ENCODE measurements at places on chromosomes 1 and 21. TPM values are rescaled to one million over a fixed set of nuclear protein-coding genes. Genes with fewer than 3 reads are reported as not detected.

The LRRC7 gene
- 31.7 TPM for total RNA-seq

DNA sequence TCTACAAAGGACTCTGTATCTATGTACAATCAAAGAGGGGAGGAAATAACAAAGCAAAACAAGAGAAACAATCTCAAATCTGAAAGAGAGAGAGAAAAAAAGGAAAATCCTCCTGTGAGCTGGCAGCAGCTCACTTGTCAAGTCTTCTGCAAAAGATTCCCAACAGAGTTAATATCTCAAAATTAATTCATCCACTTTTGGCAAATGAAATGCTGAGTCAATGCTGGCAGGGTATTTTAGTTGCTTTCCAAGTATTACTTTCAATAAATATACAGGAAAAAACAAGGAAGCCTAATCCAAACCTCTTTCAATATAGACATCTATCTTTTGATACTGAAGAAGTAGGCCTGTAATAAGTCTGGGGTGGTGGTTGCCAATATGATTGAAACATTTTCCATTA, 613.9 kb upstream of the NEGR1 start:
- H3K4me3 ChIP-seq: no peak overlapping the region
- H3K36me3 ChIP-seq: no peaks in the 10 kb centered on the region
- no peak for DNase-seq
- H3K4me1 ChIP-seq: no peaks in the 10 kb centered on the region
- no peak overlapping the region for H3K27ac ChIP-seq
- no peaks in the 10 kb centered on the region for H3K27me3 ChIP-seq

The NUCKS1 gene
- total RNA-seq: 122 TPM

DNA sequence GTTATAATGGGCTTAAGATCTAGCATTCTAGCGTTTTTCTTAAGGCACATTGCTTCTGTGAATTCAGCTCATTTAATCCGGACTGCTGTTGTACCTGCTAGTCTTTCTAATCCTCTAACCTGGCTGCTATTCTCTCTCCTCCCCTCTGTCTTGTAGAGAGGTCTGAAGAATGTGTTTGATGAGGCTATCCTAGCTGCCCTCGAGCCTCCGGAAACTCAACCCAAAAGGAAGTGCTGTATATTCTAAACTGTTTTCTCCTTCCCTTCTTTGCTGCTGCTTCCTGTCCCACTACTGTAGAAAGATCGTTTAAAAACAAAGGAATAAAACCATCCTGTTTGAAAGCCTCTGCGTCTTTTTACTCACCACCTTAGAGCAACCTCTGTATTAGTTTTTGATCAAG, 37.3 kb downstream of the CDC42 start:
- peaks cover 41% of the 10 kb centered on the region for H3K4me1 ChIP-seq
- DNase-seq: no peak
- H3K4me3 ChIP-seq: no peak overlapping the region
- no peaks in the 10 kb centered on the region for H3K27me3 ChIP-seq

The AKNAD1 gene
- not detected for total RNA-seq

DNA sequence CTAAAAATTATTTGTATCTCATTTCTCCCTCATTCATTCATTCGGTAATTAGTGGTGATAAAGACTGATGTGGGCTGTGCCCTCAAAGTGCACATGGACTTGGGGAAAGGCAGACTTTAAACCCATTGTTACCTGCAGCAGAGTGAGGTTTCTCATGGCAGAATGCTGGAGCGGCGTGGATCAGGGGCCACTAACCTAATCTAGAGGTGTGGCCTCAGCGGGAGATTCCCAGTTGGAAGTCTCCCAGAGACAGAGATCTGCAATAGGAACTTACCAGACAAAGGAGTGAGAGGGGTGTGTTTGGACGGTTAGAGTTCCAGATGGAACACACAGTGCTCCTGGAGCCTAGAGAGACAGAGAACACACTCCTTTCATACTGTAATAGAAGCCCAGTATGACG, 73.5 kb downstream of the VPS26C start:
- no peak overlapping the region for H3K27ac ChIP-seq
- no peak overlapping the region for H3K4me3 ChIP-seq
- no peaks in the 10 kb centered on the region for H3K27me3 ChIP-seq
- H3K4me1 ChIP-seq: no peaks in the 10 kb centered on the region

DNA sequence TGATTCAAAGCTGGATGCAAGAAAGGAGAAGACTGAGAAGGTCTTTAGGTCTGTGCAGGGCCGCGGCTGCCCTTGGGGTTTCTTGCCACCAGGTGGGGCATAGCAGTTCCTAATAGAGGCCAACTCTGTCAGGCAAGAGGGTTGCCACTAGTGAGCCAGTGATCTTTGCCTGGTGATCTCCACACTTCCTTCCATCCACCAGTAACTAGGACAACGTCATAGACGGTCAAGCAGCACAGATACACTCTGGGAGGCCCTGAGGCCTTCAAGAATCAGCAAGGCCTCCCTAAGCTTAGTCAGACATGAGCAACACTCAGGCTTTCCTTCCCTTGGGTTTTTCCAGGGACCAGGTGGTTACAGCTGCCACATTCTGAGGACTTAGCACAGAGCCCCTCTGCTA, 32.9 kb upstream of the ATP2B4 start:
- H3K4me1 ChIP-seq: peaks cover 26% of the 10 kb centered on the region
- no peaks in the 10 kb centered on the region for H3K27me3 ChIP-seq
- H3K27ac ChIP-seq: no peak overlapping the region
- no peak for DNase-seq
- H3K4me3 ChIP-seq: no peak overlapping the region

- no peak overlapping the region for H3K27ac ChIP-seq
- H3K27me3 ChIP-seq: no peaks in the 10 kb centered on the region
- peaks cover 4% of the 10 kb centered on the region for H3K4me1 ChIP-seq
Observed at GRCh38 chr1:67601955-67602354, 83.0 kb upstream of the GADD45A start.

DNA sequence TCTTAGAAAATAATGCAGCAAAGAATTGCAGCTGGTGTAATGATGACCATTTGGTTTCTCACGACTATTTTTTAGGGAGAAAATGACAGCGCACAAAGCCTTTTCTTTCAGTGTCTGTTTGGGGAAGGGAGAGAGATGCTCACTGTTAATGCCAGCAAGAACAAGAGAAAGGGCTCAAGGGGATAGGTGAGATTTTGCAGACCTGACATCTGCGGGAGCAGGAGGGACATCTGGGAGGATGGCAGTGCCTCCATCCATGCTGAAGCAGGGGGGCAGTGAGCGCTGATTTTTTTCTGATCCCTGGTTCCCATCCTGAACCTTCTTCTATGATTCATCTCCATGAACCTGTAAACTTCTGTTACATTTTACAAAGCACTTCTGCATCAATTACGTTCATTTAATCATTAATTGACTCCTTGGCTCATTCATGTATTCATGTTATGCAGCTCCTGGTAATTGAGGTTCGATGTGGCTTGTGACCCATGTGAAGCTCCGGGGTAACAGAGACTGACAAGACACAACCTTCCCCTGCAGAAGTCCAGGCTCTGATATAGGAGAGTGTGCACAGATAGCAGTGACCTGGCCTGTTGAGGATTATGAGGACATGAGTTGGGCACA, 595.3 kb downstream of the PTPRU start:
- DNase-seq: no peak
- no peaks in the 10 kb centered on the region for H3K27me3 ChIP-seq
- H3K36me3 ChIP-seq: no peaks in the 10 kb centered on the region
- no peak overlapping the region for H3K4me3 ChIP-seq
- no peak overlapping the region for H3K27ac ChIP-seq

- H3K27ac ChIP-seq: no peak overlapping the region
- H3K27me3 ChIP-seq: no peaks in the 10 kb centered on the region
- peak; percentile 61 for DNase-seq
- H3K4me3 ChIP-seq: no peak overlapping the region
- H3K4me1 ChIP-seq: peaks cover 28% of the 10 kb centered on the region
Observed at GRCh38 chr1:11940260-11940921, 5.9 kb downstream of the PLOD1 start.

DNA sequence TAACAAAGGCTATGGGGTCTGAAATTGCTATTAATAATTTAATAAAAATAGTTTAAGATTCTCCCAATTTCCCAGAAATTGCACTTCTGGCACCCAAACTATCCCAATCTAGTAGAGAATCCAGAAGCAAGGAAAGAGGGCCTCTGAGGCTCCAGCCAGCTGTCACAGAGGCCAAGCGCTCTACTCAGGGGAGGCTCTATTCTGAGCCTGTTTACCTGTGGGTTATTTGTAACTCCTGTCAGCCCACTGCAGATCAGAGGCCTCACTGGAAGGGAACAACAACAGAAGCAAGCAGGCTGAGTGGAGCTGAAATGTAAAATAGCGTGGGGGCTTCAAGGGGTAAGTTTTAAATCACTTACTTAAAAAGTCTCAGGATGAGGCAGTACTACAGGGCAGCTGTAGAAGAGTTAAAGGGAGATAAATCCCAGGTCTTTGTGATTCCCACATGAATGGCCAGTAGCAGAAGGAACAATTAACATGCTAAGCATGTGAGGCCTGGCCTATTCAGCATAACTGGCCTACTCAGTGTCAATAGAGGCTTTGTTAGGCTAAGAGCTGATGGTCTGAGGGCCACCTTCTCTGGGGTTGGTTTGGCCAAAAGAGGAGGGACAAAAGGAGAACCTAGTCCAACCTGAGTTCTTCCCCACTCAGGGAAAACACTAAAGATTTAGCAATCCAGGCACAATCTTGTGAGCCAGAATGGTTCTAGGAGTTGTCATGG, 12.8 kb downstream of the ZNF687 start:
- no peak for DNase-seq
- no peaks in the 10 kb centered on the region for H3K27me3 ChIP-seq
- no peaks in the 10 kb centered on the region for H3K4me1 ChIP-seq
- H3K27ac ChIP-seq: no peak overlapping the region

DNA sequence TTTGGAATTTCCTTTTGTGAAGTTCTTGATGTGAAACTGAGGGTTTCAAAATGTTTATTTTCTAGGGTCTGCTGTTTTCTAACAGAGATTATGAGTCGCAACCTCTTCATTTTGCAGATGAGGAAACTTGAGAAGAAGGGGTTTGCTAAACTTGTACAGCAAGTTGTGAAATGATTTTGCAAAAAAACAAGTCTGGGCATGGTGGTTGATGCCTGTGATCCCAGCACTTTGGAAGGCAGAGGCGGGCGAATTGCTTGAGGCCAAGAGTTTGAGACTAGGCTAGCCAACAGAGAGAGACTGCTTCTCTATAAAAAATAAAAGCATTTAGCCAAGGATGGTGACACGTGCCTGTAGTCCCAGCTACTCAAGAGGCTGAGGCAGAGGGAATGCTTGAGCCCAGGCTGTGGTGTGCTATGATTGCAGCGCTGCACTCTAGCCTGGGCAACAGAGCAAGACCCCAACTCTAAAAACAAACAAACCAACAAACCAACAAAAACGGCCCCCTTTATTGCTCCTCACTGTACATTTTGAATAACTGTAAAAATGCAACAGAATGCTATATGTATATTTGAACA, 9.9 kb downstream of the TRIM67 start:
- H3K27ac ChIP-seq: no peak overlapping the region
- no peaks in the 10 kb centered on the region for H3K4me1 ChIP-seq
- no peaks in the 10 kb centered on the region for H3K27me3 ChIP-seq
- no peak overlapping the region for H3K4me3 ChIP-seq

The S100A1 gene
- total RNA-seq: 152 TPM

The SPRR1B gene
- not detected for total RNA-seq

DNA sequence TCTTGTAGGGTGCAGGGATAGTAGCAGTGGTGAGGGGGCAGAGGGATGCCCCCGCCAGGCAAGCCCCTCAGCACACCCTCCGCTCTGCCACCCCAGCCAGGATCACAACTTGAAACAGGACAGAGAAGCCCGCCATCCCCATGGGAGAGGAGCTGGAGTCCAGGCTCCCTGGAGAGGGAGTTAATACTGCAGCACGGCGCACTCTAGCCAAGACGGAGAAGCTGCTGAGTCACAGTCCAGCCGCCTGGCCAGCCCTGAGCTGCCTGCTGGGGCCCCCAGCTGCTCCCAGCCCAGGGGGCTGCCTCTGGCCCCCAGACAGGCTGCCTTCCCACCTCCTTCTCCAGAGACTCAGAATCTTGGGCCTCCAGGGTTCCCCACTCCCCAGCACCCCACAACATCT, 87.2 kb downstream of the SYT2 start:
- H3K27me3 ChIP-seq: no peaks in the 10 kb centered on the region
- no peaks in the 10 kb centered on the region for H3K36me3 ChIP-seq
- H3K4me1 ChIP-seq: no peaks in the 10 kb centered on the region

GRCh38 chr1:22143065-22144033, at the start of gene WNT4:
Gene WNT4 (minus strand): TSS chr1:22143097. CDS start chr1:22142922, 175 bp downstream.
- H3K36me3 ChIP-seq: no peaks in the 10 kb centered on the region
- no peak within 1 kb of the TSS for H3K4me3 ChIP-seq
- H3K27ac ChIP-seq: no peak within 1 kb of the TSS
- H3K27me3 ChIP-seq: no peaks in the 10 kb centered on the region
- H3K4me1 ChIP-seq: peaks cover 4% of the 10 kb centered on the region

- no peak for DNase-seq
- no peak overlapping the region for H3K27ac ChIP-seq
- H3K4me1 ChIP-seq: no peaks in the 10 kb centered on the region
- no peaks in the 10 kb centered on the region for H3K27me3 ChIP-seq
Observed at GRCh38 chr1:21097729-21098128, 79.0 kb downstream of the EIF4G3 start.

GRCh38 chr1:75520862-75521475, 89.9 kb downstream of the SLC44A5 start:
- H3K27me3 ChIP-seq: no peaks in the 10 kb centered on the region
- no peak for DNase-seq
- H3K36me3 ChIP-seq: no peaks in the 10 kb centered on the region
- H3K27ac ChIP-seq: no peak overlapping the region
- no peaks in the 10 kb centered on the region for H3K4me1 ChIP-seq
- H3K4me3 ChIP-seq: no peak overlapping the region

DNA sequence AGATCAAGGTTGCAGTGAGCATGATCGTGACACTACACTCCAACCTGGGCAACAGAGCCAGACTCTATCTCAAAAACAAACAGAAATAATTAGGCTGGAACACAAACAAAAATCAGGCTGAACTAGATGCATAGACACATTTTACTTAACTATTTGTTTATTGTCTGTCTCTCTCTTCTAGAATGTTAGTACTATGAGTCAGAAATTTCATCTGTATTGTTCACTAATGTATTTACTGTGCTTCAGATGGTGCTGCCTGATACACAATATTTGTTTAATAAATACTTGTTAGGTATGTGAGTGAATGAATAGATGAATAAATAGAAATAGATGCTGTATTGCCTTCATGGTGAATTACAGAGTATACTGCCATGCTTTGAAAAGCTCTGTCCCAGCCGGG, 6.0 kb upstream of the LIN28A start:
- no peaks in the 10 kb centered on the region for H3K4me1 ChIP-seq
- H3K27me3 ChIP-seq: no peaks in the 10 kb centered on the region
- no peak overlapping the region for H3K27ac ChIP-seq
- no peak overlapping the region for H3K4me3 ChIP-seq
- DNase-seq: no peak

- H3K4me1 ChIP-seq: no peaks in the 10 kb centered on the region
- DNase-seq: peak; percentile 61
Observed at GRCh38 chr1:234676103-234676594, 66.2 kb upstream of the IRF2BP2 start.

- DNase-seq: peak; percentile 40
- no peaks in the 10 kb centered on the region for H3K36me3 ChIP-seq
- H3K4me3 ChIP-seq: no peak overlapping the region
- peak overlapping the region; percentile 72 for H3K27ac ChIP-seq
- peaks cover 14% of the 10 kb centered on the region for H3K4me1 ChIP-seq
Observed at GRCh38 chr1:17538428-17539117, 925 bp upstream of the ARHGEF10L start.
